NCI-H1436 treated with DMSO at 0.1 percent for 48 hours (cell line): ENCODE measurements at places on chromosomes 4 and X.
A peak's percentile ranks its signal among the peaks of the same experiment; 100 is the strongest.

- no peak for DNase-seq
Observed at GRCh38 chr4:13537832-13538177, 6.5 kb downstream of the NKX3-2 start.

DNA sequence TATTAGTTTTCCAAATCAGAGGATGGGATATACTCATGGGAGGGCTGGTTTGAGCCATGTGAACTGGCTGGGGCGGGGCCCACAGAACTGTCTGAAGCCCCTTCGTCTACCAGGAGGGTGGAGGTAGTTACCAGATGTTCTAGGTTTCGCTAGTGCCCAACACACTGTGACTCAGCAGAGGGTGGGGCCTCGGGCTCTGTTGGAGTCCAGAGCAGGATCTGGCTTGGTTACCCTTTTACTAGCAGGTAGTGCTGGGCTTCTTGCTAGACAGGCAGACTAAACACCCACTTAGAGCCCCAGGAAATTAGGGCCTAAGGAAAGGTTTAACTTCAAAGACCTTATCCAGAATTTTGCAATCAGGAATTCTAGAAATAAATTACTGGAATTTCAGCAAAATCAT, 56.2 kb upstream of the CHRDL1 start:
- no peak for DNase-seq

DNA sequence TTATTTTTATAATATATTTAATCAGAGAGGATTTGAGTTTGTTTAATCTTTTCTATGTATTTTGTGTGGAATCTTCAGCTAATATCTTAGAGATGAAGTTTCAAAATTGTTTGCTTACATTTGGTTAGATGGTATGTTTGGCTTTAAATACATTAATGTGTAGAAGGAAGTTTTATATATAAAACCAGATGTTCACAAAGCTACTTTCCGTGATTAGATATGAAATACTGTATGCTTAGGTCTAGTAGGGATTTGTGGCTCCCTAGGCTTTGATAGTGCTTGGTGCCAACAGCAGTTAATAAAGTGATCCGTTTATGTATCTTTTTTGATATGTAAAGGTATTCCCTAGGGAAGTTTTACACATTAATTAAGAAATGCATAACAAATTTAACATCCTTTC, 223.0 kb downstream of the ARHGAP10 start:
- DNase-seq: no peak

GRCh38 chr4:125039550-125039949, 275.2 kb upstream of the FAT4 start:
- DNase-seq: no peak

DNA sequence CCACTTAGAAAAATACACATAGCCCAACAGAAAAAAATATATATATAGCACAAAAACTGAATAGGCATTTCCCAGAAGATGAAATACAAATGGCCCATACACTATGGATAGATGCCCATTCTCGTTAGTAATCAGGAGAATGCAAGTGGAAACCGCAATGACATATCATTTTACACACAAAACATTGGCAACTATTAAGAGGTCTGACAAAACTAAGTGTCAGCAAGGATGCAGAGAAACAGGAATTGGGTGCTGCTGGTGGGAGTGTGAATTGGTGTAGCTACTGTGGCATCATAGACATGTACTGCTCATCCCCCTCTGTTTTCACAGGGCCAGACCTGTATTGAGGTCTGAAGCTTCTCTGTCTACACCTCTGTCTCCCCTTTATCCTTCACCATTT, 320.0 kb downstream of the IDS start:
- DNase-seq: no peak

DNA sequence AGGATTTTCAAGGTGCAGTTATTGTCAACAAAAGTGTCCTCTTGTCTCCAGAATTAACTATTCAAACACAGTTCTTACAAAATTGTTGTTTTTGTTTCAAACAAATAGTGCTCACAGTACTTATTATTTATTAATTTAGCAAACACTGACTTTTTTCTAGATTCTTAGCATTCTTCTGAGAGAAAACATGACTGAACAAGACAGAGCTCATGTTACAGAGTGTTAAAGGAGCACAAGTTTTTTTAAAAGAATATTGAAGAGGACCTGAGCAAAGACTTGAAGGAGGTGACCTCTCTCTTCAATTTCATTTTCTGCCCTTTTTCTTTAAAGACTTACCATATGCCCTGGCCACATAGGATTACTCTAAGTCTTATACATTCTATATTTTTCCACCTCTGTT, 2220.3 kb upstream of the AGA start:
- no peak for DNase-seq

DNA sequence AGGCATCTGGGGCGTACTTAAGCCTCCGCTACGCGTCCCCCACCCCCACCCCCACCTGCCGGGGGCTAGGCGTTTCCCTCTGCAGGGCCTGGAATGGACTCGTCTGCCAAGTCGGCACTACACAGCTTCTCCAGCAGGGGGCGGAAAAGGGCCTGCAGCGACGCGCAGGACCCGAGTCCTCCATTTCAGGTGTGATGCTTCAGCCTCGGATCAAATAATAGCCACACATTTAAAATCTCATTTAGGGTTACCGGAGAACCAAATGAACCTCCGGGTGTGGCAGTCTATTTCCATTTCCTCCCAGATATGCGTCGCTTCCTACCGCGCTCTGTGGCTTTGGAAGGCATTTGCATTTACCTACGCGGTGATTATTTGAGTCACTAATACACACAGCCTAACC, 2.9 kb downstream of the PAK3 start:
- DNase-seq: no peak

DNA sequence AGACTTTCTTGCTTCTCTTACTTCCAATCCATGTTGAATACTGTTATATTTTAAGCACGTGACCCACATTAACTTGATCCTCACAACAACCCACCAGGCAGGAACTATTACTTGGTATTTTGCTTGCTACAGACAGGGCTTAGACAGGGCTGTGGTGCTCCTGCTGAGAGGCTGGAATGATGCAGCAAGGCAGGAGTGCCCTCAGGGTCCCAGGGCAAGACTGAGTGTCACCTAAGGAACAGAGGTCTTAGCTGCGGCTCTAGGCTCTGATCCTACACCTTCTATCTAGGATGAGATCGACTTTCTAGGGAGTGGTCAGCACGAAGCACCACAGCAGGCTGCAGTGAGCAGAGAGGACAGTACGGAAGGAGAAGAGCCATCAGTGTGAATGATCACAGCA, 20.0 kb downstream of the TAPT1 start:
- no peak for DNase-seq

DNA sequence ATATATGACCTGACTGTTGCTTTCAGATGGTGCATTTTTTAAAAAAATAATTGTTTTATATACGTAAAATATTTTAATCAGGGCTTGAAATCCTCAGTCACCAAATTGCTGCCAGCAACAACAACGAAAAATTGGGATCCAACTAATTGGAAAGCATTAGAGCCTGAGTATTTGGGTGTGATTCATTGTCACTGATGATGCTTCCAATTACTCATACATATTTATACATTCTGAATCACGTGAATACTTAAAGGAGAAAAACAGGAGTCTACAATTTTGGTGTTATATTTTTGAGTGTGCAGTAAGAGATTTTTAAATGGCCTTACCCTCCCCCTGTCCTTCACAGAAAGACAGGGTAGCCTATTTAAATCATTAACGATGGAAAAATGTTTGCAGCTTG, 765.6 kb upstream of the TENM3 start:
- peak; percentile 9 for DNase-seq

- DNase-seq: no peak
Observed at GRCh38 chr4:119132306-119132705, 3.3 kb upstream of the MYOZ2 start.

- DNase-seq: no peak
Observed at GRCh38 chr4:114674080-114674479, 75.5 kb downstream of the UGT8 start.

DNA sequence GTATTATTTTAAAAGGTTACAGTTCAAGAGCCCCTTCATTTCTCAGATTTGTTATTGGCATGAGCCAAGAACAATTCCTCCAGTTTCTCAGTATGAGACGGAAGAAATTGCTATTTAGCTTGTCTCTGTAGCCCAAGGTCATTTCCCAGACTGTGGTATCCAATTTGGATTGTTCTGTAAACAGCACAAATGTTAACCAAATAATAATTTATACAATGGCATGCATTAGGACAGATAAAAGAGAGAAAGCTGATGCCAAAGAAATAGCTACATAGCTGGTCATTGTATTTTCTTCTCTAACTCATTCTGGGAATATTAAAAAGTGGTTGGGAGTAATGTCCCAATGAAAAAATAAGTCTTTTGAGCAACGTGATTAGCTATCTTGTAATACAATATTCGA, 134.6 kb upstream of the NPY2R start:
- DNase-seq: no peak

- DNase-seq: no peak
Observed at GRCh38 chrX:107576841-107577240, 51.5 kb upstream of the PRPS1 start.

- DNase-seq: no peak
Observed at GRCh38 chr4:15164571-15164970, 162.3 kb downstream of the CPEB2 start.

DNA sequence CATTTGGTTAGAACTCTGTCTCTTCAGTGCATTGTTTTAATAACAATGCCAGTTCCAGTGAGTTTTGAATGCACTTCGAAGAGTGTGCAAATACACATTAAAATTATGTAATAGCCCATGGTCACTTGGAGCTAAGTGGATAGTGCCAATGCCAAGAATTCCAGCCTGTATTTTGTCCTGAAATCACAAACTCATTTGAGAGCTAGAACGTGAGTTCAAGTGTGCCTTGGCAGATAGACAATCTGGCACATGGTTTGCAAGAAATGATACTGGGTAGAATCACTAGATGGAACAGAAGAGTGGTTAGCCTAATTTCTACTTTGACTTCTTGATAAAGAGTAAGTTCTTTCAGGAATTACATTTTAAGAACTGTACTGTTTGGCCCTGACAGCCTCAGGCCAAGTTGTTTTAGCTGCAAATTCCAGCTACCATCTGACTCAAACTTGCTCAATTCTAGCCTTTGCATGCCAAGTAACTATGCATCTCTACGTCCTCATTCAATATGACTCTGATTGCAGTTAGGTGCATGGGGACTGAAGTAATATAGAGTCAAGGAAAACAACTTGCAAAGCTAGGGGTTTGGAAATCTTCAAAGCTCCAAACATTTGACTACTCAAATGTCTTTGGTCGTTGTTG, 131.9 kb upstream of the SMIM31 start:
- DNase-seq: no peak

GRCh38 chrX:141467442-141467841, 117.1 kb downstream of the SPANXA1 start:
- no peak for DNase-seq

DNA sequence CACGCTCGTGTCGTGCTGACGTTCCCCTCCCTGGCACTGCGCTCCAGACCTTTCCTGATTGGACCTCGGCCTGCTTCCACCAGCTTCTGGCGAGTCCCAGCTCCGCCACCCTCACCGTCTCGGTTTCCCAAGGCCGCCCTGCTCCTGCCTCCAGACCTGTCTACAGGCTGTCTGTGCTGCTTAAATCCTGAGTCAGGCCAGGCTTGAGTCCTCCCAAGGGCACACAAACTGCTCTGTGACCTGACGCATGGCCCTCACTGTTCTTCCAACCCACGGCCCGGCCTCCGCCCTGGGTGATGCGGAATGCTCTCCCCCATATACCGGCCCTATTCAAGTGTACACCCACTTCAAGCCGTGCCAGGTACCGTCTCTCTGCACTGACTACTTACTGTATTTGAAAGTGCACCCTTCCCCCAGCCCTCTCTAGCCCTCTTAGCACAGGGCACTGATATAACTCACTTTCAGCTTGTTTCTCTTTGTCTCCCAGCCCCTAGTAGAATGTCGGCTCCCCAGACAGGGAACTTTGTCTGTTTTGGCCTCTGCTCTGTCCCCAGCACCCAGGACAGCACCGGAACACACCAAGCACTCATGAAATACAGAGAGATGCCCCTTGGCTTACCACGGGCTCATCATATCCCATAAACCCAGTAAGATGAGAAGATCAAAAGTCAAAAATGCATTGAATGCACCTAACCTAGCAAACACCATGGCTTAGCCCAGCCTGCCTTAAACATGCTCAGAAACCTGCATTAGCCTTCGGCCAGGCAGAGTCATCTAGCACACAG, 63.1 kb upstream of the AFAP1 start:
- DNase-seq: no peak

GRCh38 chrX:22043872-22044271, 11.7 kb downstream of the PHEX start:
- no peak for DNase-seq

DNA sequence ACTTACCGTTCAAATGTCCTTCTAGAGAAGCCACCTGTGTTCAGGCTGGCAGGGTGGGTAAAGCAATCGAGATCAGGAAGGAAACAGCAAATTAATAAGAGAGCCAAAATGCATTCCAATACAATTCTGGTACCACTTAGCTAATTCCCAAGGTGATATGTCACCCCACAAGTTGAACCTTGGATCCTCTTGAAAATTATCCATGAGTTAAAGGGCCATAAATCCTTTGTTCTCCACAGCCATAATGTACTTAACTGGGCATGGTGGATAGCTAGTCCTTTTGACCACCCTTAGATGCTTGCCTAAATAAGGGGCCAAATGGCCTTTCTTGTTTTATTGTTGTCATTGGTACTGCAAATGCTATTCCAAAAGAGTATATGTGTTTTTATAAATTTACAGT, 2.0 kb downstream of the TNMD start:
- no peak for DNase-seq

DNA sequence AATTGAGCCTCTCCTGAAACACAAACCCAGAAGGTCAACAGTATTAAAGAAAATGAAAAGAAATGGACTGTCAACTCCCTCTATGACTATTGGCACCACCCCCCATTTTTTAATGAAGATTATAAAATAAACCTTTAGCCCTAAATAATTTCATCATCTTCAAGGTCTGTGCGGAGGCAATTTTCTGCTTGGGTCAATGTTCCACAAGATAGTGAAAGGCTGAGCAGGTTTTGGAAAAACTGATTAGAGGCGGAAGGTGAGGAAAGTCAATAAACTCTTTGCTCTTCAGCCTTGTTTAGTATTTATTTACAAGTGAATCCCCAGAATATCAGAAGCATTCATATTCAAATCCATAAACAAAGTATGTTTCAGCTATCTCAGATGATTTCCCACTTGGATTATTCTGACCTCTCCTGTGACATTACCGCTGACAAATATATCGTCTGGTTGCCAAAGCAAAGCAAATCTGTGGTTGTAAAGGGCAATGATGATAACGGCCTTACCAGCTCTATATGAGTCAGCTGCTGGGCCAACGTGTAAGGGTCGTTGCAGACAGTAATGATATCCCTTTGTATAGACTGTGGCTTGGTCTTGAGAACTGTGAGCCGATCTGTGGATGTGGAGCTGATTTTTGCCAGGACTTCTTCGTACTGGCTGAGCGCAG, 24.0 kb downstream of the RASGEF1B start:
- no peak for DNase-seq
